Caco-2 (cell line): ENCODE measurements at places on chromosomes 11 and 22. TPM values are rescaled to one million over a fixed set of nuclear protein-coding genes. Genes with fewer than 3 reads are reported as not detected.

- DNase-seq: no peak
These were observed 40.8 kb upstream of the WNT11 start for GRCh38 chr11:76247091-76247490.

DNA sequence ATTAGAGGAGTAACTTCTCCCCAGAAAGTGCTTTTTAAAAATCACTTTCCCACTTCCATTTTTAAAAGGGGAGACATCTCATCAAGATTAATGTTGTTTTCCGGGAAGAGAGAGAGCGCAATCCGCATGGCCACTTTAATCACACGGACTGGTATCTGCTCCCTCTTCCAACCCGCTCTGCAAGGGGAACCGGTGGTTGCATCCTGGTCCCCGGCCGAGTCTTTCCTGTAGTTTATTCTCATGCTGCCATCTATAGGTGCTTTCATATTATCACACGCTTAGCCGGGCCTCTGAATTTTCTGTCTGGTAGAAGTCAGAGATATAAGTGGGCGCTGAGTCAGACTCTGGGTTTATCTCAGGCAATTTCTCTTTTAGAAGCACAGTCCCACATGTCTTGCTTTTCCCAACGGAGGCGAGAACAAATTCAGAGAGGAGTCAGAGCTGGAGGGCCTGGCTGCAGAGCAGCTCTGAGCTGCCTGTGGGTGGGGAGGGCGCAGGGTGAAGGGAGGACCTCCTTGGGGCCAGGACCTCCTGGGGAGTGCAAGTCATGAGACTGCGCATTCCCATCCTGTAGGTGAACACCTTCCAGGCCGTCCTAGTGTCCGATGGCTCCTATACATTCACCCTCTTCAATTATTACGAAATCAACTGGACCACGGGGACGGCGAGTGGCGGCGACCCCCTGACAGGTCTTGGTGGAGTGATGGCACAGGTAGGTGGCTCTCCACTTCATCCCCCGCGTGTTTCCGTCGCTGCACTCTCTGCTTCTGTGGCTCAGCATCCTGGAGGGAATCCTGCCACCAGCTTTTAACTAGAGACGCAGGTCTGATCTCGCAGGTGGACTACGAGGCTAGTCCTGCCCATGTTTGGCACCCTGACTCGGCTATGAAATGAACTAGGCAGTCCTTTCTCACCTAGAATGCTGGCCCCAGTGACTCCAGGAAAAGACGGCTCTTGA, 11.7 kb downstream of the TECTA start:
- DNase-seq: peak; percentile 80

The YPEL1 gene
- 1.2 and 1.3 TPM in 2 replicates for total RNA-seq

The DDTL gene
- 4.1 and 6.2 TPM in 2 replicates for total RNA-seq

GRCh38 chr11:13963169-13963948, 836 bp downstream of the SPON1 start:
- DNase-seq: peak; percentile 46

GRCh38 chr11:61908730-61909316, 8.5 kb downstream of the RAB3IL1 start:
- DNase-seq: no peak

The SHANK2 gene
- total RNA-seq: 175 and 177 TPM in 2 replicates

GRCh38 chr11:58813693-58814092, 30.8 kb downstream of the GLYATL2 start:
- no peak for DNase-seq

The TSSK2 gene
- total RNA-seq: not detected in 2 replicates

DNA sequence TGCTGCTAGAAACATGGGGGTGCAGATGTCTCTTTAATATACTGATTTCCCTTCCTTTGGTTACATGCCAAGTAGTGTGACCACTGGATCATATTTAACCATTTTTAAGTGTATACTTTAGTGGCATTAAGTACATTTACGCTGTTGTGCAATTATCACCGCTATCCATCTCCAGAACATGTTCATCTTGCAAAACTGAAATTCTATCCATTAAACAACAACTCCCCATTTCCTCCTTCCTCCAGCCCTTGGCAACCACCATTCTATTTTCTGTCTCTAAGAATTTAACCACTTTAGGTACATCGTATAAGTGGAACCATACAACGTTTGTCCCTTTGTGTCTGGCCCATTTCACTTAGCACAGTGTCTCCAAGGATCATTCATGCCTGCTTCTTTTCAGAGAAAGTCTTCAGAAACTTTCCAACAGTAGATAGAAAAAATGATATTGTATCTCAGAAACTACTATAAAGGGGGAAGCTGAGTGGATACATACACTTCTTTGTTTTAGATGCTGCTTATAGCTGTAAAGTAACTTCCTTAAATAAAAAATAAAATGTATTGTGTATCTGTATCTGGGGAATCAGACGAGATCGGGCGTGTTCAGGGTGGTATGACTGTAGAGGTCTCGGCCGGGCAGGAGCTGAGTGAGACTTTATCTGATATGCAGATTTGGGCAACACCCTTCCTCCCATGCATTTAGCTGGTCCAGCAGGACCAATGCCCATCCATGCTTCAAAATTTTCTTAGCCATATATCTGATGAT, 44.6 kb upstream of the ZBED5 start:
- DNase-seq: no peak

DNA sequence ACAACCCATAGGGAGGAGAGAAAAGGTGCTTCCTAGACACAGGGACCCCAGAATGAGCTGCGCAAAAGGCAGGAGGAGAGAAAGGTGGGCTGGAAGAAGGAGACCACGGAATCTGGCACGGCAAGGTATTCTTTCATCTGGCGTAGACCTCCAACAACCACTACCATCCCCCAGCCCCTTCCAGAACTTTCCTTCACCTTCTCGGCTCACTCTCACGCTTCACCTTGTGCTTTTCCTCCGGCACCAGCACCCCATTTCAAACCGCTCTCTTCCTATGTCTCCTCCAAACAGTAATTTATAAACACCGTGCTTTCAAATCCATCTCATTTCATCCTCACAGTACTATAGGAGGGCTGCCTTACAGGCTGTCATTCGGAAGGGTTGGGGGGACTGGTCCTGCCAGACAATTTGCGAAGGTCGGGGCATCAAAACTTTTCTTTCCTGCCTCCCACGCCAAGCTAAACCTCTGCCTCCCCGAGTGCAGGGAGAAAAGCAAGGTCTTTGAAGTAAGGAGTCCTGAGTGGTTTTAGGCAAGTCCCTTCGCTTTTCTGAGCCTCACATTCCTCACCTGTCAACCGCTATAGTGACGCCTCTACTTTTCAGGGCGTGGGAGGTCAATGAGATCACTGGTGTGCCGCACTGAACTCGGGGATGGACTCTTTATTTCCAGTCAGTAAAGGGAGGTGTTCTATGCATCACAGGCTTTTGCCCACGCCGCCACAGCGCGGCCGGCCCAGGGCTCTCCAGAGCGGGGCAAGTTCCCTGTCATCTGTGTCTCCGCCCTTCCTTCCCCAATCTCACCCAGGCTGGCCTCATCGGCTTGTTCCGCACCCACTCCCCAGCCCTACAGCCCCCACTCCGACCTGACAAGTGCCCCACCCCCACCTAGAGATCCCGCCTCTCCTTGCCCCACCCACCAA, 800 bp downstream of the KCTD21 start:
- DNase-seq: no peak

- peak; percentile 66 for DNase-seq
These were observed 422 bp downstream of the GLB1L2 start for GRCh38 chr11:134332189-134332631.

DNA sequence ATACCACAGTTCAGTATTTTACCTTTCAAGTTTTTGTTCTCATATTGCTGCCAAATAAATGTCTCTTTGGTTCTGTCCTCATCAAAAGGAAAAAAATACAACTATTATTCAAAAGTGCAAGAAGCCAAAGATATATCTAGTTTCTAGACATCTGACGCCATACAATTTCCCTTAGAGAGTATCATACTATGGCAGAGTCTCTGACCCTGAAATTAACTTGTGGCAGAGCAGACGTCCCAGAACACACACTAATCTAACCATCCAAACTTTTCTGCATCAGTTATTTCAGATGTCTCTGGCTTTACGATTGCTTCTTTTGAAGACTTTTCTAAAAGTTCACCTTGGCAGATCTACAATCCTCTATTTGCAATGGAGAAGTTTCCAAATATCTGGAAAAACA, 2.7 kb downstream of the OR51T1 start:
- DNase-seq: no peak

The MUC2 gene
- 0.05 and 0.35 TPM in 2 replicates for total RNA-seq

The SYT7 gene
- total RNA-seq: 32.8 and 33.5 TPM in 2 replicates

DNA sequence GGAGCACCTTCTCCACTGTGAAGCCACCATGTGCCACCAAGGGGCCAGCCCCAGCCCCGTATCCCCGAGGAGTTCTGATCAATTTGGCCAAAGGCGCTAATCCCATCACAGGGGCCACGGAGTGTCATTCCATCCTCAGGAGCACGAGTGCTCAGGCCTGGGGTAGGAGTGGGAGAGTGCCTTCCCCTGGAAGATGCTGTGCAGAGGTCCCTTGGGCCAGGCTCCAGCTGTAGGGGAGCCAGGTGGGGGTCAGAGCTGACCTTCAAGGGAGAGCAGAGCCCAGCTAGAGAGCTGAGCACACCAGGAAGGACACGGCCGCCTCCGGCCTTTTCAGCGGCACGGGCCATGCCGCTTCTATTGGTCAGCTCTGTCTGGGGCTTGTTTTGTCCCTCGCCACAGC, 1459.9 kb downstream of the BRD1 start:
- DNase-seq: no peak

- no peak for DNase-seq
These were observed 5.7 kb upstream of the RAB1B start for GRCh38 chr11:66262696-66263095.

DNA sequence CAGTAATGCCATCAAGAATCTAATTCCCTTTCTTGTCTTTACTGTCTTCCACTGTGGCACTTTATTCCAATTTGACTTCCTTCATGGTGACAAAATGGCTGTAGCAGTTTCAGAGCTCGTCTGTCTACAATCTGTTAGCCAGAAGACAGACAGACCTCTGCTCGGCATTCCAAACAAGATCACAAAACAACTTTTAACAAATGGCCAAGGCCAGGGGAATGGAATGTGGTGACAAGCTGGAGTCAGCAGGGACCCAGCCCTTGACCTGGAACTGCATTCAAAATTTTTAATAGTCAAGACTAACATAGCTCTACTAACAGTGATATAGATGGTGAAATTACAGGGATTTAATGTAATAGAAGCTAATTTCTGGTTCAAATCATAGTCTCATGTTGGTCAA, 637.2 kb downstream of the ETS1 start:
- DNase-seq: no peak

GRCh38 chr11:57313788-57314135, 11.0 kb downstream of the TNKS1BP1 start:
- no peak for DNase-seq

DNA sequence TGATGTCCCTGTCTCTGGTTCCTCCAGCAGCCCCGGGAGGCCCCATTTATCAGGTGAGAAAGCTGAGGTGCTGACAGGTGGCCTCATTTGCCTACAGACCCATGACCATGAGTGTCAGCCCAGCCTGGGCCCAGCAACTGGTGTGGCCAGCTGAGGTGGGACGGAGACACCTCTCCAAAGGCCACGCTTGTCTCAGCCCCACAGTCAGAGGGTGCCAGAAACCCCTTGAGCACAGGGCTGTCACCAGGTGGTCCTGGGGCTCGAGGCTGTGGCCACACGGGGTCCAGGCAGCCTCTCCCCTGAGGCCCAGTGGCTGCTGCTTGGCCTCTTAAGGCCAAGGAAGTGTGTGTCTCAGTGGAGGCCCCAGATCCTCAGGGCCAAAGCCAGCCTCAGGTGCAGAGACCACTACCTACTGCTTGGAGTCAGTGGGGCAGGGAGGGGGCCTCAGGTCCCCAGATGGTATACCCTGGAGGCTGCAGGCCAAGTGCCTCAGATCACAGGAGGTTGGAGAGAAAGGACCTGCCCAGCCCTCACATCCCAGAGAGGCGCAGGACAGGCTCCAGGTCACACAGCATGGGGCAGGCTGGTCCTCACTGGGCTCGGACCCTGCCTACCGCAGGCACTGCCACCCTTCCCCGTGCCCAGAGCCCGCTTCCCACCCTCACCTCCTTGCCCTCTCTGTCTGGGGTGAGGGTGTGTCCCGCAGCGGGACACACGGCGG, 11.4 kb downstream of the RAB3IL1 start:
- DNase-seq: no peak

The TSPAN18 gene
- 5.9 and 7.4 TPM in 2 replicates for total RNA-seq

DNA sequence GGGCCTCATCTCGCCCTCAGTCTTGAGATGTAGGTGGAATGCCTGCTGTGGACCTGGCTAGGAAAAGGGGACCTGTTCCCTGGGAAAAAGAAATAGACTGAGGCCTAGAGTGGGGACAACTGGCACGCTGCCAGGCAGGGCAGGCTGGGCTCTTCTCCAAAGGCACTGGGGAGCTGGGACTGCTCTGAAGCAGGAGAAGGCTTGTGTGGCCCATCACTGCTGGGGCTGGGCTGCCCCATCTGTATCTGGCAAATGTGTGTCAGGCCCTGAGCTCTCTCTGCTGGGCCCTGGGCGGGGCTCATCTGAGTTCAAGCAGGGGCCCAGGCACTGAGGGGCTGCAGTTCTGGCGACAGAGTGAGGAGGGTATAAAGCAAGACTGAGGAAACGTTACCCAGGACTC, 32.9 kb downstream of the ARVCF start:
- DNase-seq: no peak

- DNase-seq: no peak
These were observed 305.9 kb downstream of the BRD1 start for GRCh38 chr22:49521787-49522224.

DNA sequence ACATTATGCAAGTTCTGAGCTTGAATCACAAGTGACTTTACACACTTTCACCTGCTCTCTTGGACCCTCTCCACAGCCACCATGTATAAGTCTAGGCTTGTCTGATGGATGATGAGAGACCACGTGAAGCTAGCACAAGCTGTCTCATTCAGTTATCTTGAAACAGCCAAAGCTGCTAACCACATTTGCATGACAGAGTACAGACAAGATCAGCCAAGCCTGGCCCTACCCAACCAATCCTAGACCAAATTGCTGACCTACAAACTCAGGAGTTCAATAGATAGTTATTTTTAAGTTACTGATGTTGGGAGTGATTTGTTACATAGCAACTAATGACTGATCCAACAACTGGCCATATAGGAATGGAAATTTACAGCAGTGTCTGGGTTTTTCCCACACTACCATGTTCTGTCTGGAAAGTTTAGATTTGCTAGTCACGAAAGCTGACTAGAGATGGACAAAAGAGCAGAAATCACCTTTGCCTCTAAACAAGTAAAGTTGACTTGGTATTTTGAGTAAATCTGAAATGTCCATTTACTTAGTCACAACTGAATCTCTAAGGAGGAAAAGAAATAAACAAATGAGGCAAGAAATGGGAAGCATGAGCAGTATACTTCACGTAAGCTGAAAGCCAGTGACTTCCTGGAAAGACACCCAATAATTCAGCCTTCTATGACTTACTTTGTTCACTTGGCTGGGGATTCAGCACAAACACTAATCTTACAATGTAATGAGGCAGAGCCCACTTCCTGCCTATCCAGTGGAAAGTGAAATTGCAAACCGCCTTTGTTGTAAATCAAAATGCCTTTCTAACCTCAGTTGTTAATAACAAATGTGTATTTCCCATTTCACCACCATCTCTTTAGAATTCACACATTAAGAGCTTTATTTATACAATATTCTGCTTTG, 101.7 kb downstream of the FAM181B start:
- no peak for DNase-seq

GRCh38 chr11:29682856-29683255, 334.0 kb downstream of the KCNA4 start:
- no peak for DNase-seq

The APOBEC3A gene
- total RNA-seq: not detected in 2 replicates

The MMP10 gene
- total RNA-seq: 0.16 and 1.1 TPM in 2 replicates

The CASP5 gene
- 1.4 and 1.5 TPM in 2 replicates for total RNA-seq
